ENCODE measurements at places on chromosomes 4 and X. TPM values are rescaled to one million over a fixed set of nuclear protein-coding genes. Genes with fewer than 3 reads are reported as not detected.

- DNase-seq = no peak
Observed at GRCh38 chrX:73577361-73577760, 14.4 kb downstream of the CHIC1 start.

DNA sequence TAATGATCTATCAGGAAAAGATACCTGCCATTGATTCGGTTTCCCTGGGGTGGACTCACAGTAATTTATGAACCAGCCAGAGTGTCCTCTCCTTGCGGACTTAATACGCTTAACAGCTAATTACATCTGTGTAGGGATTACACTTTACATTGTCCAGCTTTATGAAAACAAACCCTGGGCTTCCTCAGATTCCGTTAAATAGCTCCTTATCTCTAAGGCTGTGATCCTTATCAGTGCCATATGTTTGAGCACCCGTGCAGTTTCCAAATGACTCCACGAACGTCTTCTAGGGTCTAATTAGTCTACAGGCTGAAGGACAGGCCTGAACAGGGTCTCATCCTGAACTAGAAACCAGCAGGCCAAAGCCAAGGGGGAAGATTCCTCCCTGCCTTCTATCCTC is 56.9 kb downstream of the KDR start:
- DNase-seq = no peak

The RTL5 gene
- 1.8 TPM for polyA plus RNA-seq

The WDFY3 gene
- polyA plus RNA-seq = 13.8 TPM

GRCh38 chrX:153875391-153876111 is 10.4 kb downstream of the L1CAM start:
- peak; percentile 80 for DNase-seq

- peak; percentile 30 for DNase-seq
Observed at GRCh38 chrX:153772316-153773217, 8.3 kb upstream of the SRPK3 start.

GRCh38 chr4:97987019-97987648 is 156.1 kb downstream of the STPG2 start:
- peak; percentile 41 for DNase-seq

GRCh38 chrX:36534900-36535299 is 473.3 kb upstream of the FAM47C start:
- no peak for DNase-seq

DNA sequence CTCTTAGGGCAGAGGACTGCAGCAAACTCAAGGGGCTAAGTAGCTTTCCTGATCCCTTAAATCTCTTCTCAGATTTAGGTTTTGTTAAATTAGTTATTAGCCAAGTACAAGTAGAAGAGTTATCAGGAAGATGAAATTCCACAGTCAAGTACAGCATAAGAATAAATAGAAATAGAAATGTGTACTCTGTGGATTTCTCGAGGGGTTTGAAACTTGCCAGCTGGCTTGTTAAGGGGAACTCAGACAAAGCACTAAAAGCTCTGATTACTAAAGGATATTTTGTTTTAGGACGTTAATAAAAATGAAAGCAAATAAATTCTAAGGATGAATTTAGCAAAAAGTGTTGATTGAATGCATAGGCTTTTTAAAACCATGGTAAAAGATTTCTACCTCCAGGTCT is 654.6 kb downstream of the RAPGEF2 start:
- no peak for DNase-seq

The DKK2 gene
- polyA plus RNA-seq = 55.7 TPM

The GUCY1B1 gene
- 0.38 TPM for polyA plus RNA-seq

DNA sequence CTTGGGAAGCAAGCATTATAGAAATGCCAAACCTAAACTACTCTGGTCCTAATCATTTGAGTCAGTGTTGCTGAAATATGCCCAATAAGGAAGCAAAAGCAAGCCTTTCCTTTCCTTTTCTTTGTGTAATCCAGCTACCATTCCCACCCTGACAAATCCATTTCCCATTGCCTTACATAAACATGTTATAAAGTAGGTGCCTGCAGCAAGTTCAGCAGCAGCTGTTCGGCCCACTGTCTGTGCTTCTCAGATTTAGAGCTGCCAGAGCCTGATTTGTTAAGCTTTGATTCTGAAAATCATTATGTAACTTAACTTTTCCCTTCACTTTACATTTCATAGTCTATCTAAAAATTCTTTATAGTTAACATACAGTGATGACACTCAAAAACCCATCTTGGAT is 148.6 kb downstream of the EPHA5 start:
- no peak for DNase-seq

The MAGEA10 gene
- 49.8 TPM for polyA plus RNA-seq

- DNase-seq = no peak
Observed at GRCh38 chr4:21869978-21870745, 78.4 kb downstream of the KCNIP4 start.
